ENCODE measurements at places on chromosomes 7 and 10.

- no peak for DNase-seq
Measured at GRCh38 chr7:85750454-85750949, 563.6 kb upstream of the SEMA3D start.

- DNase-seq: no peak
Measured at GRCh38 chr10:113987156-113987555, 56.5 kb upstream of the ADRB1 start.

DNA sequence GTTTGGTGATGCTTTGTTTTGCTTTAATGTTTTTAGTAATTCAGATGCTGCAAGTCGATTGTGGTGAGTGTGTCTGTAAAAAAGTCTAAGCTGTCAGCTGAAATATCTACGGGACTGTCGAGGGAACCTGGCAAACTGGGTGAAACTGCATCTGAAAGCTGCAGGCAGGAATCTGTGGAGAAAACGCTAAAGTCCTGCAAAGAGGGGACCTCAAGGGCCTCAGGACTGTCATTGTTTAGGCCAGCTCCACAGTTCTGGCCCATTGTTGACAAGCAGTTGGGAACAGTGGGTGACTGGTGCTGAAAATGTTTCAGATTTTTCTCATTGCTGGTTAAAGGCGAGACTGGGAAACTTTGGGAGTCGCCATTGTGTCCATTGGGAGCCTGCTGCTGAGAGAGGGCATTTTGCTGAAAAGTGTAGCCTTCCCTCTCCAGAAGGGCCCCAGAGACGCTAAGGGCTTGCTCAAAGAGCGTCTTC lies 1.8 kb downstream of the HOXA2 start:
- no peak for DNase-seq

- no peak for DNase-seq
Measured at GRCh38 chr7:41592794-41593193, 110.1 kb downstream of the INHBA start.

DNA sequence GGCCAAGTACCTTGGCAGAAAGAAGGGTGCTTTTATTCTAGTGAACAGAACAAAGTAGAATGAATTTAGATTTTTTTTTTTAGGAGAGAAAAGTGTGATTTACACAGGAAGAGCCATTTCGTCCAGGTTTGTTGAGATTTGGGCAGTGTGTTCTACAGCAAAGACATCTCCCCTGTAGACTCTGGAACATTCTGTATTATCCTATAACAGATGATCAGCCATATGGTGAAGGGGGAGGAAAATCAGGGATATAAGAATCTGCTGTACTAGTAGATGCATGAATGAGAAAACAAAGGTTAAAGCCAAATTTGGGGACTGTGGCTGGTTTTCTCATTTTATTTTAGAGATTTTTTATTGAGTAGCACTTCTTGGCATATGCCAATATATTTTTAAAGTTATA lies 453.7 kb upstream of the LRRTM3 start:
- no peak for DNase-seq

DNA sequence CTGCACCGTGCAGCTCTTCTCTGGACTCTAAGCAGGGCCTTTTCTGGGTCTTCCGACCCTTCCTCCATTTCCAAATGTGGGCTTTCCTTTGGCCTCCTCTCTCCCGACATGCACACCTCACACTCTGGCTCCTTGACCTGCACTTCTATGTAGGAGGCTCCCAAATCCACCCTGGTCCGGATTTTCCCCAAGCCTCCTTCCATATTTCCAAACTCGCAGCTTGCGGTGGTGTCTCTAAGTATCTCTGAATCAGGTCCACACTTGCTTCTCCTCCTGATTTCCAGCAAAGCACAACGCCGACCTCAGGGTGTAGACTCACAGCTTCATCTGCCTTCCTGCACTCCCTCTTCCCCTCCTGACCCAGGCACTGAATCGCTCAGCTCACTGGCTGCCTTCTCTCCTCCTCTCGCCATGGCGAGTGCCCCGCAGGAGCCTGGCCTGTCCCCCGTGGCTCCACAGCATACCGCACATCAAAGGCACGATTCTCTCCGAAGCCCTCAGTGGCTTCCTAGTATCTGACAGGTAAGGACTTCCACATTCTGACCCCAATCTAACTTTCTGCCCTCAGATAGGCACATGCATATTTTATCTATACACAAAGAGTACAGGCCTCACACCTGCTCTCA lies 27.8 kb downstream of the DIP2C start:
- DNase-seq: no peak

DNA sequence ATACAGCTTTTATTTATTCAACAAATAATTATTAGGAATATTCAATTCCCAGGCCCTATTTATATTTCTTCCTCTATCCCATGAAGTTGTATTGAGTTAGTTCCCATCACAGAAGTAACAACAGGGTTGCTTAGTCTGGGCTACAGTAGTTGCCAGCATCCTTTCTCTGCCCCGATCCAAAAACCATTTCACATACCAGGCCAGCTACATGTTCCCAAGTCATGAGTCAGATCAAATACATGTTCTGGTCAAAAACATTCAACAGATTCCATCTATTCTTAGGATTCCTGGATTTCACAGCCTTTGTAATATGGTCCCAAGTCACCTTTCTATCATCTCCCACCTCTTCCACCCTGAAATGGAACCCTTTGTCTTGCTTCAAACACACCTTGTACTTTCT lies 91.6 kb downstream of the RAB11FIP2 start:
- DNase-seq: no peak

- no peak for DNase-seq
Measured at GRCh38 chr10:133384071-133384470, 5.0 kb downstream of the PAOX start.

- DNase-seq: no peak
Measured at GRCh38 chr7:87363342-87363741, 17.9 kb downstream of the CROT start.

- DNase-seq: no peak
Measured at GRCh38 chr7:150791304-150791703, 8.9 kb downstream of the TMEM176B start.

- DNase-seq: no peak
Measured at GRCh38 chr7:149729983-149730801, 43.2 kb downstream of the ZNF467 start.

GRCh38 chr10:106439366-106439765 lies 725.1 kb downstream of the SORCS1 start:
- no peak for DNase-seq

GRCh38 chr7:122682815-122683550 lies 15.9 kb downstream of the RNF133 start:
- no peak for DNase-seq

DNA sequence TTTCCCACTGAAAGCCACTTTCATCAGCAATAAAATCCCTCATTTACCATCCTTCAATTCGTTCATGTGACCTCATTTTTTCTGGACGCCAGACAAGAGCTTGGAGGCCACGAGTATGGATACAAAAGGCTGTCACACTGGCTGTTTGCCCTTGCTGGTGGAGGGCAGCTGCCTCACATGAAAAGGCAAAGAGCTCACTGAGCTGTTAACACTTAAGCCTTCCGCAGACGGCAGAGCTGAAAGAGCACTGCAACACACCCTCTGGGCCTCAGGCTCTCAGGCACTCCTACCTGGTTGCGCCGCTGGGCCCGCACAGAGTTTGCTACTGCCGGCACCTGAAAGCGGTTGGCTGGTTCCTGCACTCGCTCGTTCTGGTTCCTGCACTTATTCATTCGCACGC lies 193.5 kb downstream of the CFTR start:
- DNase-seq: no peak

DNA sequence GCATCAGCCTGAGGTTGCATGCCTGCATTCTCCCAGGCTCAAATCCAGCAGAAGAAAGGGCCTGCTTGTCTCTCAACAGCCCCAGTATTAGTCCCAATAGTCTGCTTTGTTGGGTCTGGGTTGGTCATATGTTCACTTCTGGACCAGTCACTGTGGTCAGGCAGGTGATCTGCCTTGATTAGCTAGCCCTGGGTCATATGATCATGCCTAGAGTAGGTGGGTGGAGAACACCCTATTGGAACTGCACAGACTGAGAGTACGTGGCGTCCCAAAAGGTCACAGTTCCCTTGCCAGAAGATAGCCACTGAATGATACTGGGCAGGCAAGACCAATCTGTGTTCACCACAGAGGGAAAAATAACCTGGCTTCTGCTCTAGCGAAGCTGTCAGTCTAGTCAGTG lies 80.1 kb downstream of the SH2D4B start:
- no peak for DNase-seq

- DNase-seq: no peak
Measured at GRCh38 chr7:102953406-102953805, 40.6 kb downstream of the LRRC17 start.

DNA sequence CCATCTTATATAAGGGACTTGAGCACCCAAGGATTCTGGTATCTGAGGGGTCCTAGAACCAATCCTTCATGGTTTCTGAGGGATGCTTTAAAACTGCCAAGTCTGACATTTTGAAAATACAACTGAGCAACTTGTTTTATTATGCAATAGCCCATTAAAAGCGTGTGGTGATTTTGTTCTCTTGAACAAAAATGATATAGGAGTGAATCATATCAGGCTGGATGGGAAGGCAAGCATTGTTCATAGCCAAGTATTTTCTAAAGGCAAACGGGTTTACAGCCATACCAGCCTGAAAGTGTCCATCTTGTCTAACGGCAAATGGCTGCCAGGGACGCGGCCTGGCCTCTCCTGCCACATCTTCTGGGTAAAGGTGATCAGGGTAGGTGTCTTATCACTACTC lies 23.4 kb downstream of the RPP38 start:
- no peak for DNase-seq

DNA sequence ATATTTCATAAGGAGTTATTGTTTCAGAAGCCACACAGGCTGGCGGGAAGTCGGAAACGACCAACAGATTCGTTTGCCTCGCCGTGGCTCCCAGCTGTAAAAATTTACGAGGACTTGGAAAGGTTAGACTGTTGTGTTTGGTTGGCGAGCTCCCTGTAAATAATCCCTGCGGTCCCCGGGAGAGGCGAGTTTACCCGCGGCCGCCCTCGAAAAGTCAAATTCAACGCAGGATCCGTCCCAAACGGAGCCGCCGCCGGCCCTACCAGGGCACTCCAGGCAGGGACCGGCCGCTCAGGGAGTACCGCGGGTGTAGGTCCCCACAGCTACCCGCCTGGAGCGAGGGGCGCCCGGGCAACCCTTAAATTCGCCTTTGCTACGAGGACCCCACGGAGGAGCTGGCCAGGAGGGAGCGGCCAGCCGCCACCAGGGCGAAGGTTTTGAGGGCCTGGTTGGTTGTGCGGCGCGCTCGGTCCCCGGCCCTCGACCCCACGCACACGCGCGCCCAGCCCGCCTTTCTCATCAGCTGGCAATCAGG lies 726 bp upstream of the HOXA9 start:
- DNase-seq: no peak

- no peak for DNase-seq
Measured at GRCh38 chr10:49164559-49165188, 23.5 kb downstream of the TMEM273 start.

DNA sequence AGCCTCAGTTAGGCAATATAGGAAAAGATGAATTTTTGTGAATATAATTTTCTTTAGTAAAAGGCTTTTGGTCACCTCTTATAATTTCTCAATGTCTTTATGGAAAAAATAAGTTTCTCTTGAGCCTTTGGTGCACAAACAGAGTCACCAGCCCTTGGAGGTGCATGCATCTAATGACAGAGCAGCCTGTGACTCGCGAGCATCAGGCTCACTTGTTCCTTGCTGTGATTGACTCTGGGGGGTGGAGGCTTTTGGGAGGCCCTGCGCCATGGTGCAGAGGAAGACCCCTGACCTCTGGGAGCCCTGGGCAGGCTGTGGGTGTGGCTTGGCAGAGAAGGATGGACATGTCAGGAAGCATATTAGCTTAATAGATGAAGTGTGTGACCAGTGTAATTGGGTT lies 60.2 kb downstream of the FIGNL1 start:
- no peak for DNase-seq

DNA sequence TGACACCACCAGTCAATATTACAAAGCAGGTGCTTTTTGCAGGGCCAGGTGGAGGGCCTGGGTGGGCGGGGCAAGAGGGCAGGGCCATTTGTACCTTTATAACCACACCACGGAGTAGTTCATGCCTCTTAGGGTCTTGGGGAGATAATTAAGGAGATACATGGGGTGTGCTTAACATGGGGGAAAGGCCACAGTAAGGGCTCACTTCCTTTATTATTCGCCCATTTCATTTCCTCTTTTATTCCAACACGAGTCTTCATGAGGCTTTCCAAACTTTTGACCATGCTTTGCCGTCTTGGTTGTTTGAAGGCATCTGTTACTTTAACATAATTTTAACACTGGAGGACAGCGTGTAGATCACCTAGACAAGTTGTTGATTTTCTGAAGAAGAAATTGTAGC lies 33.3 kb upstream of the LYZL2 start:
- DNase-seq: no peak

DNA sequence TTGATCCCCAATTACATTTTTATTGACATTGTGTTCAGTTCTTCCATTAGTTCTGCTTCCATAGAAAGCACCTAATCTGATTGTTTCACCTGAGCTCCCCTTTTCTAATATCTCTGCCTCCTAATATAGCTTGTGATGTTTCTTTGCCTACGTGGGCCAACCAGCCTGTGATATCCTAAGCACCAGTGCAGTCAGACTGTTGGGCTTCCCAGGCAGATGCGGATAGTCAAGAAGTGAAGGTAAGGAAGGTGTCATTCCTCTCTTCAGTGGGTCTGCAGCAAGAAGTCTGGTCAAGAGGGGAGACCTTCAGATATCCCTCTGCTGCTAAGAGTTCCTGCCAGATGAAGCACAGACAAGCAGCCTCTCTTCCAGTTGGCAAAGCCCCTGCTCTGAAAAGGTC lies 16.2 kb upstream of the DGKI start:
- DNase-seq: no peak

DNA sequence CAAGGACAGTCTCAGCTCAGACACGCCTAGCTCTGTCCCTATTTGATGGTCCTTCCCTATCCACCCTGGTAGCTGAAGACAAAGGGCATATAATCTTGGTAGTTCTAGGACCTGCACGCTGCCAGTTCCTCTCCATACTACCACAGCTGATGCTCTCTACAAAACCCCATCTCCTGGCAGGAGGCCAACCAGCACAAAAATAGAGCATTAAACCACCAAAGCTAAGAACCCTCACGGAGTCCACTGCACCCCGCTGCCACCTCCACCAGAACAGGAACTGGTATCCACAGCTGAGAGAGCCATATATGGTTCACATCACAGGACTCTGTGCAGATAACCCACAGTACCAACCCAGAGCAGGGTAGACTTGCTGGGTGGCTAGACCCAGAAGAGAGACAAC lies 299.4 kb downstream of the LRRTM3 start:
- no peak for DNase-seq
